ENCODE measurements at places on chromosomes 3 and 15.

DNA sequence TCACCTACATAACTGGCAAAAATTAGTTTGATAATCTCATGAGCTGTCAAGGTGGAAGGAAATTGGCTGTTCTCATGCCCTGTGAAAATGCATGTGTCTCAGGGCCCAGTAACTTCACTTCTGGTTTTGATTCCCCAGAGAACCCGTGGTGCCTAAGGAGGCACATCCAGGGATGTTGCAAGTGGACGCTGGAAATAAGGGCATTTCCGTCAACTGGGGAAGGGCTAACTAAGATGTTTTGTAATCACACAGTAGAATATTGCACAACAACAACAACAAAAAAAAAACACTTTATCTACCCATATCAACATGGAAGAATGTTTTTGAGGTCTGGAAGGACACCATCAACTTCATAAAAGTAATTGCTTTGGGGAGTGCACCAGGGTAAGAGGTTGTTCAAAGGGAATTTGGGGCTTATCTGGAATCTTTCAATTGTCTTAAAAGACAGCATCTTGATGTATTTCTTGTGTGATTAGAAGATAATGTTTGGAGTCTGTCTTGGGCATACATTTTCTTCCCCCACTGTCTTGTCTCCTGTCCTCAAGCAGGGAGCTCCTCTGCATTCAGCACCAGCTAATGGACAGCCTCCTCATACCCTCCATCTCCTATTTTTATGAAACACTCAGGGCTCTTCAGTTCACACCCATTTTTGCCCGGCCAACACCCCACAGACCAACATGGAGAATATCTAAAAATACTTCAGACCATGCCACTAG, 37.2 kb upstream of the PRR20G start:
- no peak for DNase-seq

- DNase-seq, result no peak
Measured at GRCh38 chr3:109563149-109563548, 225.8 kb upstream of the DPPA4 start.

DNA sequence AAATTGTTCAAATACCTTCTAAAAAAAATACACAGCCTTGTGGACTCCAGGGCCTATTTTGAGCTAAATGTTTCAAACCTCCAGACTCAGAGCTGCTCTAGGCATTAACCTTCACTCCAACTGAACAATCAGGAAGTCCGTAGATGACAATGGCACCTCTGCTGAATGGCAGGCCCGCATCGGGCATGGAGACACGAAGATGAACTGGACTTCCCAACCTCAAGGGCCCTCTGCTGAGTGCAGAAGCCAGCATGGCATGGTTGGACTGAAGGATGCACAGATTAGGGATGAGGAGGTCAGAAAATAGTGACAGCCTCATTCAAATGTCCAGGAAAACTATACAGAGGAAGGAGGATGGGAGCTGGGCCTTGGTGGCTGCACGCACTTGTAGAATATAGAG, 2.2 kb downstream of the FAM174B start:
- DNase-seq, result no peak

- DNase-seq, result no peak
Measured at GRCh38 chr3:37071921-37072320, 78.6 kb downstream of the MLH1 start.

DNA sequence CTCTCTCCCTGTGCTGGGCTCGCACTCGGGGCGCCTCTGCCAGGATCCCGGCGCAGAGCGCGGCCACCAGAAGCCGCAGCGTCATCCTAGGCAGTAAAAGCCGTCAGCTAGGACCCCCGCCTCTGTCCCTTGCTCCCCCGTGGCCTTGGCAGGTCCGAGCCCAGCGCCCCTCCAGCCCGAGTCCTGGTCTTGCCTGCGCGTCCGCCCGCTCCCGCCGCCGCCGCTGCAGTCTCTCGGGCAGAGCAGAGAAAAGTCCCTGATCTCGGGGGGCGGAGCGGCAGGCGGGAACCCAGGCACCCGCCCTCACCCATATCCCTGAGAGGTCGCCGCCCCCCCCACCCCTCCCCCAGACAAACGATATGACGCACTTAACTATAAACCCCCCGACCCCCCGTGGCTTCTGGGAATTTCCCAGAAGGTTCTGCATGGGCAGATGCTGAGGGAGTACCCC, at the start of gene COL7A1:
COL7A1 (minus strand) TSS at position 255 of the 451 bp plus-strand sequence; CDS start at position 85, 170 bp downstream.
- DNase-seq, result no peak

- DNase-seq, result no peak
Measured at GRCh38 chr3:105140899-105141367, 225.8 kb upstream of the ALCAM start.
